ENCODE measurements at places on chromosomes 7 and 10.

DNA sequence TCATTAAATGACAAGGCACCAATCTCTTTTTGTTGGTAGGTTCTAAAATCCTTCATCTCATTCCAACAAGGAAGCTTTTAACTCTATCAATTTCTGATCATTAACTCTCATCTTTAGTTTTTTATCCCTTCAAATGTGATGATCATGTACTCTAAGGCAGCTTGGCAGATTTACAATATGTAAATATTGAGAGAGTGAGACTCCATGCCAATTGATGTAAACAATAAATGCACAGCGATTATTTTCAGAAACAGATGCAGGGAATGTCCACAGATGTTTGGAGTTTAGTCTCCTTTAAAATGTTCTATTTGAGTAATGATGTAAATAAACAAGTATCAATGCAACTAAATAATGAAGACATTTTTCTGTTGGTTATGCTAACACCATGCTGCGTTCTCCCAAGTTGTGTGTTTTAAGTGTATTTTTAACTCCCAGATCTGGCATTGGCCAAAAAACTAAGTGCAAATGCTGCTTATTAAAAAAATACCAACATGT, 213.8 kb downstream of the AHR start:
- DNase-seq = no peak

DNA sequence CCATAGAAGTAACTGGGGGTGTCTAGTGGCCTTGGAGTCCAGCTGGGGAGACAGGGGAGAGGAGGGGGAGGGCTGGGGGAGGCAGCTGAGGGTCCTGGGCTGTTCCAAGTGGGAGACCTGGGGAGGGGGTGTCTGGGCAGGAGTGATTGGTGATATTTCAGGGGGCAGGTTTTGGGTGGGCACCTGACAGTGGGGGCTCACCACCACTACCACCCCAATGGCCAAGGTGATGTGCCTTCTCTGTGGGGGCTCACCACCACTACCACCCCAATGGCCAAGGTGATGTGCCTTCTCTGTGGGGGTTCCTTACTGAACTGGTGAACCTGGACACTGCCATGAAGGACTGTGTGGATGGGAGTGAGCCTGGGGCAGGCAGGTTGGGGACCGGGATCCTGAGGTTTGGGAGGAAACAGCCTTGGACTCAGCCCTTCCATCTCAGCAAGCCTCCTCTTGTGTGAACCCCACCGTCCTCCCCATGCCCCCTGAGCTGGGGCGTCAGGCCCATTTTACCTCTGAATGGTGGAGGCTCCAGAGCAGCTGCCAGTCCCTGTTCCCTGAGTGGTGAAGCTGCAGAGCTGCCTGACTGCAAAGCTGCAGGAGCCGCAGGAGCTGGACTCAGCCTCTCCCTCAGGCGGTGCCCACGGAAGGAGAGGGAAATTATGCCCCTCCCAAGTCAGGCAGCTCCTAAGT, 50.6 kb upstream of the ZNF716 start:
- no peak for DNase-seq

GRCh38 chr7:33666531-33666930, 238.8 kb upstream of the BMPER start:
- no peak for DNase-seq

DNA sequence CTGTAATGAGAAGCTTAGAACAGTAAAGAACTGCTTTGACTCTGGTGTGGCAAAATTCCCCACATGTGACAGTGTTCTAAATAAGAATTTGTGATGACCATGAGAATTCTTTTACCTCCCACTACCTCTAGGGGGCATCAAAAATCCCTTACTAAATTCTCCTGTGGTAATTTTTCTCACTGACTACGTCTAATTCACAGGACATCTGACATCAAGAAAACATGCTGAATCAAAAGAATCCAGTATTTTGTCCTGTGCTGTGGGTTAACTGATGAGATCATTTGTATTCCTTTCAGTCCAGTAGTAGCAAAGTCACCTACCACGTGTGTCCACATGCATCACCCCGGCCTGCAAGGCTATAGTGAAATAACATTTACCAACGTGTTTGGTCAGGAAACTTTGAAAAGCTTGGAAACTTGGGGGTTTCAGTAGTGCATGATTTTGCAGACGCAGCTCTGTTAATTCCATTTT, 103.8 kb downstream of the ATE1 start:
- DNase-seq = no peak

DNA sequence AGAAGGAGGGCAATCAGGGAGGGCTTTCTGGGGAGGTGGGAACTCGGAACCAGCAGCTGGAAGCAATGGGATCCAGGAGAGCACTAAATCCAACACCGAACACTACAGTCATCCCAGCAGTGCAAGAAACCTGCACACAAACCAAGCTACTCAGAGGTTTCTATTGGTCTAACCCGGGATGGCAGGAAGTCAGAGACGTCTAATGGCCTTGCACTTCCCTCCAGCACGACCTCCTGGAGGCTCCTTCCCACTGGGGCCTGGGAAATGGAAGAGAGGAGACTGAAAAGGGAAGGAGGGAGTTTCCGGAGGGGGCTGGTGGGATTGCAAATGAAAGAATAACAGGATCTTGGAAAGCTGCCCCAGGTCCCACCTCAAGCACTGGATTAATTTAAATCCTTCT, 56.3 kb downstream of the TEX36 start:
- no peak for DNase-seq

DNA sequence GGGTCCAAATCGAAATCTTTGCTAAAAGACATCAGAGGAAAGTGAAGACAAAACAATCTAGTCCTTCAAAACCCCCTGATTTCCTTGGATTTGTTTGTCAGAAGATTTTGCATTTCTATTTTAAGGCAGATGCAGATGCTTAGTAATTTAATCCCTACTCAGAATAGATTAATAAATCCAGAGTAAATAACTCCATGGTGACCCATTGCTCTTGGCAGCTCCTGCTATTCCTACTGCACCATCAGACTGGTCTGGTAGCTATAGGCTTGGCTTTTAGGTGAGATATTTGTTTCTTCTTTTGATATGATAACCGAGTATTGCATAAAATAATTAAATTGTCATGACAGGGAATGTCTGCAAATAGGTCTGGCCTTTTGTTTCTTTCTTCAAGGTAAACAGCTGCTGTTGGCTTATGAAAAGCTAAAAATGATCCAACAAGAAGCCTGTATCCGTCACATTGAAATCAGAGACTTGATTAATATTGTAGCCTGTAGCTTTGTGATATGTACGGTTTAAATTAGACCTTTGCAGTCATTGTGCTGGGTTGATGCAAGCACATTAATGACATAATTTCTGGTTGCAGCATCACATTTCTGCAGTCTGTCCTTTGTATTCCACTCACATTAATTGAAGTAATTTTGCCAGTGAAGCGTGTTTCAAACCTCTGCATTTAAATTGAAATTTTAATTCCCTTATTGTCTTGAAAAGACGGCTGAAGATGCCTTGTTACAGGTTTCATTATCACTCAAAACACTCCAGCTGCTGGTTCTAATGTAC, 40.7 kb downstream of the EXOC4 start:
- DNase-seq = no peak

DNA sequence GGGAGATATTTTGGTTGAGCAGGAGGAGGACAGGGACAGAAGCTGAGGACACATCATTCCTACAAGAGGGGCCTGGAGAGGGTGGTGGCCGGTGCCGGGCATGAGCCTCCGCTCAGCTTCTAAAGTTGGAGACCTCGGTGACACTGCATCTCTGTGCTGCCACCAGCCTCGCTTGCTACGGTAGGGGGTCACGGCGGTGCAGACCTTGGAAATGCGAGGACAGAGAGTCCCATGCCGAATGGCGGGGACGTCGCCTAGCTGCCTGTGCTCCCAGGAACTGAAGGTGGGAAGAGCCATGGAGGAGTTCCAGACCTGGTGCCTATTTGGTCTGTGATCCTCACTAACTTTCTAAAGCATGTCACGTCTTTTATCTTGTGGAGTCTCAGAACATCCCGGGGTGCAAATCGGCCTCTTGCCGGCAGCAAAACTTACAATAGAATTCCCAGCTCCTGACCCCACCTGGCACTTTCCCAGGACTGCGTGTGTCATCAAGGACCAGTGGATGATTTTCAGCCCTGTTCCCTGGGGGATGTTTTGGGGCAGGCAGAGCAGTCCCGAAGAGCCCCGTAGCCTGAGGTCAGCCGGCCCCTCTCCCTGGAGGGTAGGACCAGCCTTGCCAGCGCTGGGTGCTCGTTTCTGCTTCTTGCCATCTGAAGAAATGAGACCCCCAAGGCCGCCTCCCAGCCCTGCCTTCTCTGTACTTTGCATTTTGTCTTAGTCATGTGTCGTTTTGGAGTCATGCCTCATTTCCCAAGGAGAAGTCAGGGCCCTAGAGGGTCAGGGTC, 205.8 kb upstream of the SHH start:
- no peak for DNase-seq

- DNase-seq = peak; percentile 31
Measured at GRCh38 chr10:5447611-5448071, 35.3 kb downstream of the NET1 start.

DNA sequence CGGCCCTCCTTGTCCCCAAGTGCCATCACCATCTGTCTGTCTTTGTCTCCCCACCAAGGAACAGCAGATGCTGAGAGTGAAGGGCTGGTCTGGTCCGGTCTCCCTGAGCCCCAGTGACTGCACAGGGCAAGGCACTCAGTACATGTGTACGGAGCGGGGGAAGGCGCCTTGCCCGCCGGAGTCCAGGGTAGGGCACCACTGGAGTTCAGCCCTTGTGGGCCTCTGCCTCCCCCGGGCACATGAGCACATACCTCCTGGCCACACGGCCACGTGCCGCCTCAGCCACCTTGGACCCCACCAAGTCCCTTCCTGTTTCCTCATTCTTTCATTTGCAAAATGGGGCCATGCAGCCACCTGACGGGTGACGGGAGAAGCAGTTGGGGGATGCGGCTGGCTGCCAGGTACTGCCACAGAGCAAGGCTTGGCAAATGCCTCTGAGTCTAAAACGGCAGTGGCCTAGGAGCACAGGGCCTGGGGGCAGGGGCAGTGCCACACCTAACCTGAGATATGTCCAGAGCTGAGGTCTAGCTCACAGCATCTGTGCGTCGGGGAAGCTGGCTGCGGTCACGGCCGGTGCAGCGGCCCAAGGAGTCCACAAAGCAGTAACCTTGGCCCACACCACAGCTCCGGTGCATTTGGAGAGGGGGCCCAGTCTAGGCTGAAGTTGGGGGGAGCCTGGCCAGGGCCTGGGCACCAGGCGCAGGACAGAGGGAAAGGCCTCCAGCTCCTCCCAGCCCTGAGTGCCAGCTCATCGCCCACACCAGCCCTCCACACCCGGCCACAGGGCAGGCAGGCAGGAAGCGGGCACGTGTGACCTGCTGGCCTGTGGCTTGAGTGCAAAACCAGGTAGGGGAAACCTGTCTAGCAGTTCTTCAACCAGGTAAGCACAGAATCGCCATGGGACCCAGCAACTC, 5.2 kb downstream of the ADAP1 start:
- DNase-seq = no peak

- DNase-seq = no peak
Measured at GRCh38 chr10:23421397-23421796, 17.5 kb upstream of the OTUD1 start.

Data from stimulated activated CD4-positive, alpha-beta T cell treated with anti-CD3 and anti-CD28 coated beads, Interleukin-15, amount 100 ng/mL, for 24 hours (primary cell).